ENCODE measurements at places on chromosomes 3 and 15. TPM values are rescaled to one million over a fixed set of nuclear protein-coding genes. Genes with fewer than 3 reads are reported as not detected.

DNA sequence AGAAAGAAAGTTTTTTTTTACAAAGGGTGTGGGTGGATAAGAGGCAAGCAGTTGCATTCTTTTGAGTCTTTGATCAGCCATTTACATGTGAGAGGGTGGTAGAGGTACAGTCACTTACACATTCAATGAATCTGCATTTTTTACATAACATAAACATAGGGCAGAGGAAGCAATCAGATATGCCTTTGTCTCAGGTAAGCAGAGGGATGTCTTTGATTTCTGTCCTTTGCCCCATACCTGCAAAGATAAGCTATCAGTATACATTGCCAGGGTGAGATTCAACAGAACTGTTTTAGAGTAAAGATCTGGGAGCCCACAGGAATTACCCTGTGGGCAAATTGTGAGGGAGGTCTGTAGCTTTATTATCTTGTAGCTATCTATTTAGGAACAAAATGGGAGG, 5.4 kb upstream of the PPP1R2 start:
- ATAC-seq: no peak

GRCh38 chr3:123571973-123572365, 12.9 kb downstream of the HACD2 start:
- no peak for ATAC-seq

Gene FOXB1
- not detected for total RNA-seq

GRCh38 chr3:164806188-164806587, 272.1 kb downstream of the SI start:
- ATAC-seq: no peak

DNA sequence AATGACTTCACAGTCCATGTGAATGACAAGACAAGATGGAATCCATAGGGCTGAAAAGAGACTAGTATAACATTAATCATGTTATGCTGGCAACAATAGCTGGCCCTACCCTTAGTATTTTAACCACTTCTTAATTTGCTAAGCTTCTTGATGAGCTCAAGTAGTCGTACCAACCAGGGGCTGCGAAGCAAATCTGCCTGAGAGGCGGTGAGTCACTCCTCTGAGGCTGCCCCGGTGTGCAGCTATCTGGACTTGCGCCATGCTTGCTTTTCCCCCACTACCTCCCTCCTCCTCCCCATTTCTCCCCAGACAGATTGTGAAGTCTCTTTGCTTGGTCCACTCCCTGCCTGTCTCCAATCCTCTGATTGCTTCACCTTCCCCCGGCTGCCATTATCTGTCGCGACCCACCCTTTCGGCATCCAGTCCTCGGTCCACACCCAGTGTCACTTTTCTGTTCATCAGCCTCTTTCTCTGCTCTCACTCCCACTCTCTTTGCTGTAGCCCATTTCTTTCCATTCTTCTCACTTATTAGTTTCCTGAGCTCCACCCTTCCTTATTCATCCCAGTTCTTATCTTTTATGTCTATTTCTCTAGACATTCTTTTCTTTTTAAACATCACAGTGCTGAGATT, 42.7 kb downstream of the DUT start:
- ATAC-seq: peak; percentile 73

Gene GRM2
- total RNA-seq: not detected

DNA sequence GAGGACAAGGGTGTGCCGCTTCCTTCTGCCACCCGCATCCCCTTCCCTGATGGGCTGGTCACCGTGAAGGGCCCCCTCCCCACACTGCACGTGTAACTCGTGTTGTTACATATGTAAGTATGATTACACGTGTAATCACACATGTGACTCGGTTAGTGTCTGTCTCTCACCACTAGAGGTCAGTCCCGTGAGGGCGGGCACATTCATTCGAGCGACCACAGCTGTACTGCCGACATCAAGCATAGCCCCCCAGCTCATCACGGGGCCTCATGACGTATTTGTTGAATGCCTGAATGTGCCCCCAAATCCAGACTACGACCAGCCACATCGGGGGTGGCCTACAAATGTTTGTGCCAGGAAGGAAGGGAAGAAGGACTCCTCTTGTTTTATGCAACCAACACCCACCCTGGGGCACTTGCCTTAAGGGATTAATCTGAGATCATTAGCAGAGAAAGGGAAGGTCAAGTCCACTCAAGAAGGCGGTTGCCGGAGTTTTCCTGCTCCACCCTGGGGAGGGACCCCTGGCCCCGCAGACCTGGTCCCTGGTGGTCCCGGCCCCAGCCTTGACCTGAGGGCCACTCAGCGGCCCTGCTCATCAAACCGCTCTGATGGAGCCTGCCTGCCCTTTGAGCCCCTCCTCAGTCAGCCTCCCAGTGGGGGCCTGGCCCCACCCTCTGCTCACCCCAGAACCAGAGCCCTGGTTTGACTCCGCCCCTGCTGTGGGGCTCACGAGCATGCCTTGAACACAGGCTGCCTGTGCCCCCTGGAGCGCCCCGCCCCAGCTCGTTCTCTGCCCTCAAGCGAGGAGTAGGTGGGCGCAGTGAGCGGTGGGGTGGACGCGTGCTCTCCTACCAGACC, 52.8 kb downstream of the RGMA start:
- no peak for ATAC-seq

DNA sequence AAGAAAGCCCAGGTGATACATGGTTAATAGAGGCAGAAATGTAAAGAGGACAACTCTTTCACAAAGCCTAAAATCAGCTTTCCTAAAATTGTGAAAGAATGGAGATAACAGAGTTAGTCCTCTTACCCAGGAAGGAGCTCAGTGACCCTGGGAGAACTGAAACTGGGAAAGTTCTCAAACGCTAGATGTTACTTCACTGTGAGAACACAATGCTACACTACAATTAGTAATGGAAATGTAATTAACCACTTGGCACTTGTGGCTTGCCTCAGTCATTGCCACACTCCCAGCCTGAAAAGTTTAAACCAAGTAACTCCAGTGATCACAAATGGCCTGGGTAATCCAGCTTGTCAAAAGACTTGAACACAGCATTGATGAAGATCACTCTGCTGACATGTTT, 102.7 kb upstream of the FGF7 start:
- ATAC-seq: no peak
